ENCODE measurements at places on chromosomes 5 and 9.
A peak's percentile ranks its signal among the peaks of the same experiment; 100 is the strongest.

- DNase-seq = no peak
These were observed 5.7 kb downstream of the ZNF366 start for GRCh38 chr5:72501488-72501887.

DNA sequence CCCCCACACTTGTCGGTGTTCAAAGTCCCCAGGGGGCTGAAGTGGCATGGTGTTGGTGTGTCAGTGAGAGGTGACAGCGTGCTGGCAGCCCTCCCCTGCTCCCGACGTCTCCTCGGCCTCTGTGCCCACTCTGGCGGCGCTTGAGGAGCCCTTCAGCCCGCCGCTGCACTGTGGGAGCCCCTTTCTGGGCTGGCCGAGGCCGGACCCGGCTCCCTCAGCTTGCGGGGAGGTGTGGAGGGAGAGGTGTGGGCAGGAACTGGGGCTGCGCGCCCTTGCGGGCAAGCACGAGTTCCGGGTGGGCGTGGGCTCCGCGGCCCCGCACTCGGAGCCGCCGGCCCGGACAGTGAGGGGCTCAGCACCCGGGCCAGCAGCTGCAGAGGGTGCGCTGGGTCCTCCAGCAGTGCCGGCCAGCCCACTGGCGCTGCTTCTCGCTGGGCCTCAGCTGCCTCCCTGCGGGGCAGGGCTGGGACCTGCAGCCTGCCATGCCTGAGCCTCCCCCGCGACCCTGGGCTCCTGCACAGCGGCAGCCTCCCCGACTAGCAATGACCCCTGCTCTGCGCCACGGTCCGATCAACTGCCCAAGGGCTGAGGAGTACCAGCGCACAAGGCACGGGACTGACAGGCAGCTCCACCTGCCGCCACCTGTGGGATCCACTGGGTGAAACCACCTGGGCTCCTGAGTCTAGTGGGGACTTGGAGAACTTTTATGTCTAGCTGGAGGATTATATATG lies 224.1 kb upstream of the RIOK2 start:
- no peak for DNase-seq

GRCh38 chr9:80552931-80553330 lies 981.2 kb downstream of the TLE4 start:
- no peak for DNase-seq

DNA sequence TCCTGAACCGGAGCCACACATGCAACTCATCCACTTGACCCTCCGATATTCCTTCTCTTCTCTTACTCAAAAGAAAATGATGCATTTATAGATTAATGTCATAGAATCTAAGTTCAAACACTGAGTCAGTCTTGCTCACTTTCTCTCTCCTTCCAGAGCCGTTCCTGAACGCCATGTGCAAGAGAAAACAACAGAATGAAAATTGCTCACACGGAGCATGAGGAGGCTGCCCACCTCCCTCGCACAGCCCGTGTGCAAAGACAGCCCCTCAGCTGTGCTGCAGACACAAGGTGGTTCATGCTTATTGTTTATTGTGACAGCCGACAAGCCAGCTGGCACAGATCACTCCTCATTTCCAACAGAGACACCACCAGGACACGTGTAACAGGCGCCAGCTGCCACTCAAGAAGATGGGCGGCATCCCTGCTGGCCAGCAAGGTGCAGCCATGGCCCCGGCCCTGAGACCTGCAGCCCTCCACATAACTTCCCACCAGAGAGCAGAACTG lies 290.8 kb downstream of the GLIS3 start:
- DNase-seq = no peak

GRCh38 chr9:134891713-134892112 lies 11.1 kb downstream of the FCN2 start:
- no peak for DNase-seq

GRCh38 chr9:92634712-92635605 lies 35.0 kb downstream of the IPPK start:
- peak; percentile 70 for DNase-seq

GRCh38 chr9:78753039-78753438 lies 456.1 kb downstream of the PSAT1 start:
- no peak for DNase-seq

- DNase-seq = no peak
These were observed 42.5 kb downstream of the FRMPD1 start for GRCh38 chr9:37693260-37693659.

- peak; percentile 78 for DNase-seq
These were observed 20.1 kb downstream of the CXXC5 start for GRCh38 chr5:139668064-139668880.

Data from suppressor macrophage treated with lipopolysaccharide for 4 hours (primary cell).